ENCODE measurements at places on chromosomes 1 and 21. TPM values are rescaled to one million over a fixed set of nuclear protein-coding genes. Genes with fewer than 3 reads are reported as not detected.

The MRPL20 gene
- 171 TPM for total RNA-seq

DNA sequence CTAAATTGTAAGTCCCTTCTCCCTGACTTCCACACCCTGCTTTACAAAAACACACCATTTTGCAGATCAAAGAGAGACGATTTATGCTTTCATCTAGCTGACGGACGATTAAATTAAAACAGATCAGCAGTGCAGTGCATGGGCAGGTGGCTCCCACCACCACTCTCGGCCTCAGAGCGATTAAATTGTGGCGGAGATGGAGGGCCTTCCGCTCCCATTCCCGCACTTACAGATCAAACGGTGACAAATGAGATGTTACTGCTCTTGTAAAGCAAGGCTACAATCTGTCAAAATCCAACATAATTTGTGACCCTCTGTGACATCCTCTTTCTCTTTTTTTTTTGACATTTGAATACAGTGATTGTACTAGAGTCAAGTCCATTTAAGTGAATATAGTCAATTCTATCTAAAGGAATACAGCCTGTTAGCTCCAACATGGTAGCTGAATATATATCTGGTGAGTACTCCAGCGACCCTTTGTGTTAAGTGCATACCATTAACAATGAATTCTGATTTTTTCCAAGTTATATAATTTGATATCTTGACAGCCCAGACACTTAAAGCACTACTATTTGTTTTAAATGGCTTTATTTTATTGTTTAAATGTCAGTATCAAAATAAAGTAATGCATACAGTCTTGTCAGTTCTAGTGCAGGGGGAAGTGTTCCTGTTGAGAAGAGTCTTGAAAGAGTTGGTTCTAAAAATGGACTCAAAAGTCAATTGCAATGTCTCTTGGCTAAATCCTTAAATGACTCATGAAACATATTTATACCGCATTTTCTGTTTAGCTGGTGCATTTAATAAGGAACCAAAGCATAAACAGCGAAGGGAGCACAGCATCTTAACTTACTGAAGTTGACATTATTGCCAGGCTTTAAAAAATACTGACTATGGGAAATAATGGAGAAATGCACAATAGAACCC is 109.0 kb downstream of the ESRRG start:
- no peak for ATAC-seq

GRCh38 chr1:53654216-53655210 is 84.5 kb downstream of the GLIS1 start:
- no peak for ATAC-seq

The ZBTB7B gene
- total RNA-seq: 7.3 TPM

DNA sequence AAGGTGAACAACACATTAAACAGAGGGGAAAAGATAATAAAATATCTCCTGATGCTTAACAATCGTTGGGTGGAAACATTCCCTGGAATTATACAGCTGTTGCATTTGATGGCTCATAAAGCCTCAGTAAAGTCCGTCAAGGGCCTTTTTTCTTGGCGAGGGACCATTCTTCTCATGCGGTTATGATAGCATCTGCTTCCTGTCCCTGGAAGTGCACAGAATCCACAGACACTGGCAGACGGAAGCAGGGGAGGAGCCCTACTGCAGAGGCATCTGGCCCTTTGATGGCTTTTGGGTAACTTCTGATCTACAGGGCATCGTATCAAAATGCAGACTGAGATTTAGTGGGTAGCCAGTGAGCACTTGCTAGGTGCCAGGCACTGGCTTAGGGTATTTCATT is 286.9 kb downstream of the KIF26B start:
- ATAC-seq: no peak
